Esophagus squamous epithelium (tissue), 5 donors: ENCODE measurements at places on chromosomes 1 and 21.

DNA sequence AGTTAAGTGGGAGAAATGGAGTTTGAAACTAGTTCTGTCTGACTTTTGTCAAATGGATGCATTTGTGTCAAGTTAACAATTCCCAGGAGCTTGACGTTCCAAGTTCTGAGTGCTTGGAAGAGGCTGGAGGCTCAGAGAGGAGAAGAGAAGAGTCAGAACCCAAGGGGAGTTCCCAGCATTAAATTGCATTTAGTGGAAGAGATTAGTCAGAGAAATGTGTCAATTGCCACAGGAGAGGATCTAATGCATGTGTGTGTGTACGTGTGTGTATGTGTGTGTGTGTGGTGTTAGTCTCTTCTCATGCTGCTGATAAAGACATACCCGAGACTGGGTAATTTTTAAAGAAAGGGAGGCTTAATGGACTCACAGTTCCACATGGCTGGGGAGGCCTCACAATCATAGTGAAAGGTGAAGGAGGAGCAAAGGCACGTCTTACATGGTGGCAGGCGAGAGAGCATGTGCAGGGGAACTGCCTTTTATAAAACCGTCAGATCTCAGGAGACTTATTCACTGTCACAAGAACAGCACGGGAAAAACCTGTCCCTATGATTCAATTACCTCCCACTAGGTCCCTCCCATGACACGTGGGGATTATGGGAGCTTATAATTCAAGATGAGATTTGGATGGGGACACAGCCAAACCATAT lies 101.5 kb upstream of the TMEM51 start:
- no peak overlapping the region for H3K27ac ChIP-seq
- DNase-seq = no peak
- H3K4me3 ChIP-seq = no peak overlapping the region
- no peaks in the 10 kb centered on the region for H3K4me1 ChIP-seq
- no peaks in the 10 kb centered on the region for H3K27me3 ChIP-seq
- peaks cover 10% of the 10 kb centered on the region for H3K36me3 ChIP-seq

DNA sequence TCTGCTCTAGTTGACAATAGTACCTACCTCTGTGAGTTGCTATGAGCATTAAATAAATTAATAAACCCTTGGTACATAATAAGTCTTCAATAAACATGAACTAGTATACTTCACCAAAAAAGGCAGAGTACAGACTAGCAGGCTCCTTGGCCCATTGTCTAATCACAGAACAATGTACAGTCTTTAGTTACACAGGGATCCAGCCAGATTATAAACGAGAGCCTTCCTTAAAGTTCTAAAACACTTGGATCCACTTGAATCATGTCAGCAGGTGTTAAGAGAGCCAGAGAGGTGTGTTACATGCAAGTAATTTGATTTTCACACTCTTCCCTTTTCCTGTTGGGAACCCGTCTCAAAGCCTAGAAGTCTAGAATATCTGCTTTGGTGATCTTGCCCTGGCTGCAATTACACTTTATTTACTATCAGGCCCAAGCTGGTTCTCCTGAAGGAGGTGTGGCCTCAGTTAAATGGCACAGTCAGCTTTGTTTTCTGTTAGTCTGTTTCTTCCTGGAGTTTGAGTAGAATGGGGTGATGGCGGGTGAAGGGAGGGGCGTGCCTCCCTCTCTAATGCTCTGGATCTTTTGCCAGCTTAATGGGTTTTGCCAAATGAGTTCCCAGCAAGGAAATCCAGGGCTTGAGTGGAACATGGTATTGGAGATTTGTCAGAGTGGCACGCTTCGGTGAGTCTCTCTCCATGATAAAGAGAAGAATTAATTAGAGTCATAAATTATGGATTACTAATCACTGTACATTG lies 570.9 kb upstream of the CAMK1G start:
- peak overlapping the region; percentile 59 for H3K27ac ChIP-seq
- H3K27me3 ChIP-seq = no peaks in the 10 kb centered on the region
- no peak for DNase-seq
- no peaks in the 10 kb centered on the region for H3K4me1 ChIP-seq

DNA sequence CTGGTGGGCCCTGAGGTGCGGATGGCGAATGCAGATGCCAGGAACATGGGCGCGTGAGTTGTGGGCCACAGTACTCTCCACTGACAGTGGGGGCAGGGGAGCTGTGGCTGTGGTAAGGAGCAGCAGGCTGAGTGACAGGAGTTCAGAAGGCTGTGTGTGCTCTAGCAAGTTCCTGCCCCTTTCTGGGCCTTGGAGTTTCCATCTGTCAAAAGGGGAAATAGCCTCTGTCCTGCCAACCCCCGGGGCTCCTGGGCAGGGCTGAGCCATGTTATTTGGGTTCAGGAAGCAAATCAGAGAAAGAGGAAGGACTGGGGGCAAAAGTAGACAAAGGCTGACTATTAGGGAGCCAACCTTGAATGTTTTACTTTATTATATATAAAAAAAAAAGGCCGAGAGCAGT lies 19.5 kb upstream of the MFN2 start:
- H3K4me3 ChIP-seq = no peak overlapping the region
- H3K36me3 ChIP-seq = peaks cover 29% of the 10 kb centered on the region
- no peaks in the 10 kb centered on the region for H3K27me3 ChIP-seq
- peak overlapping the region; percentile 2 for H3K27ac ChIP-seq
- DNase-seq = no peak
- peaks cover 10% of the 10 kb centered on the region for H3K4me1 ChIP-seq

DNA sequence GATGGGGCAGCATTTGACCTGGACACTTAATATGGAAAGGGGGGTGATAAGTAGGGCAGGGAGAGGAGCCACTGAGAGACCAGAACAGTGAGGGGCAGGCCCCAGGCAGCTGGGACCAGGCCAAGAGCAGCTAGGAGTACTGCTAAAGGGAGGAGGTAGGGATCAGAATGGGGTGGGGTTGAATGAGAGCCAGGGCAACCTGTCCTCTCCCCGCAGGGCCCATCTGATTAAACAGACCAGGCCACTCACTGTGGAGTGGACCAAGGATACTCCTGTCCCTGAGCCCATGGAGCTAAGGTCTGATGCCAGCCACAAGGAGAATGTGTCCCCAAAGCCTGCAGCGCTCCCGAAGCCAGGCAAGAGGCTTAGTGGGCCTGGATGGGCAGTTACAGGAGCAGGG lies 2.1 kb downstream of the C1orf167 start:
- H3K4me3 ChIP-seq = no peak overlapping the region
- H3K36me3 ChIP-seq = no peaks in the 10 kb centered on the region
- DNase-seq = no peak
- peaks cover 52% of the 10 kb centered on the region for H3K27me3 ChIP-seq

- no peaks in the 10 kb centered on the region for H3K36me3 ChIP-seq
- no peak for DNase-seq
- H3K27ac ChIP-seq = no peak overlapping the region
- H3K27me3 ChIP-seq = no peaks in the 10 kb centered on the region
- H3K4me1 ChIP-seq = no peaks in the 10 kb centered on the region
Measured at GRCh38 chr1:97136996-97137395, 415.4 kb downstream of the PTBP2 start.

- no peak for DNase-seq
- H3K27ac ChIP-seq = no peak overlapping the region
- H3K4me3 ChIP-seq = no peak overlapping the region
- H3K4me1 ChIP-seq = no peaks in the 10 kb centered on the region
- H3K36me3 ChIP-seq = no peaks in the 10 kb centered on the region
Measured at GRCh38 chr21:37711836-37712568, 204.3 kb downstream of the KCNJ6 start.
